NB4 (cell line): ENCODE measurements at places on chromosomes 13 and 19.

- DNase-seq: no peak
Measured at GRCh38 chr13:21232599-21232998, 56.1 kb downstream of the MRPL57 start.

GRCh38 chr13:97191615-97192014 lies 30.5 kb upstream of the MBNL2 start:
- no peak for DNase-seq

DNA sequence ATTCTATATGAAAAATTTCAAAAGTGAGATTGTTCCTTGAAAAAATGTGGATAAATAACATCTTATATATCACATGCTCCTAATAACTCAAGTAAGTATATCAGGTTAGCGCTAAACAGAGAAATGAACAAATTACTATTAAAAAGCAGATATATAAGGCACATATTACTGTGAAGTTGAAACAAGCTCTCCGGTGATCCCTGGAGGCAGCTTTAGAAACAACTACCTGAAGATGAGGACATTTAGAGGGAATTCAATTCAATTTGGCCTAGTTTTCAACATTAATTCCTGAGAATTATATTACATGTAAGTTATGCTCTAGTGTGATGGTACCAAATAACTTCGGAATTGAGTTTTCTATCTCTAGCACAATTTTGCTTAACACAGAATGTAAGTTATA lies 1373.6 kb upstream of the SPRY2 start:
- no peak for DNase-seq

DNA sequence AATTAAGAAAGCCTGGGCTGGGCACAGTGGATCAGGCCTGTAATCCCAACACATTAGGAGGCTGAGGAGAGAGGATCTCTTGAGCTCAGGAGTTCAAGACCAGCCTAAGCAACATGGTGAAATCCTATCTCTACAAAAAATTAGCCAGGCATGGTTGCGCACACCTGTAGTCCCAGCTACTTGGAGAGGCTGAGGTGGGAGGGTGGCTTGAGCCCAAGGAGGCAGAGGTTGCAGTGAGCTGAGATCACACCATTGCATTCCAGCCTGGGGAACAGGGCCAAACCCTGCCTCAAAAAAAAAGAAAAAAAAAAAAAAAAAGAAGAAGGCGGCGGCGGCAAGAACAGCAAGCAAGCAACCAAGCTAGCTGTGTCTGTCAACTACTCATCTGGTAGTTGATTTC lies 26.7 kb downstream of the TSC22D1 start:
- no peak for DNase-seq

DNA sequence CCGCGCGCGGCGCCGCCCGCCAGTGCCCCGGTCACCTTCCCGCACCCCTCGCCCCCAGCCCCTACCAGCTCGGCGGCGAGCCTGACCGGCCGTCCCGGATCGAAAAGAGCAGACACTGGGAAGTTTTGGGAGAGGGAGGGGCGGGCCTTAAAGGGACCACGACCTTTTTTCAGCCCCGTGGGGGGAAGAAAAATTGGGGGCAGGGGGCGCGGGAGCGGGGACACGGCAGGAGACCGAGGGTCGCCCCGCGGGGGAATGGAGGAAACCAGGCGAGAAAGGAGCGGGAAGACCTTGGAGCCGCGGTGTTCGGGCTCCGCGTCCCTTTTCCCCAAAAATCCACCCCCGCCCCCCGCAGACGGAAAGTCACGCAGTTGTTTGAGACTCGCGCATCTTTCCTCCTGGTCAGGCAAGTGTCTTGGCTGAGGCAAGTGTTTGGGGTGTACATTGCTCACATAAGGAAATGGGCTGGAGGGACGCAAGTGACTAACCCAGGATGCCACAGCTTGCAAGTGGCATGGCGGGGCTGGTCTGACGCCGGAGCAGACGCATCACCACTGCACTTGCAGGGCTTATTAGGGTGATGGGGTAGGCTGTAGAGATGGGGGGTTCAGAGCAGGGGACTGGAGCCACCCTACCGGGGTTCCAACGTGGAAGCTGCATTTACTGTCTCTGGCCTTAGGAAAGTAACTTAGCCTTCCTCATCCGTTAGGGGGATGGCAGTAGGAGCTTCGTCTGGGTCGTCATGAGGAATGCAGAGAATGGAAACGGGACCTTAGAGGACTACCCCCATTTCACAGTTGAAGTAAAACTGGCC lies 2.7 kb upstream of the HNRNPL start:
- DNase-seq: peak; percentile 77

GRCh38 chr13:112575675-112576074 lies 12.3 kb downstream of the TUBGCP3 start:
- DNase-seq: peak; percentile 23

- DNase-seq: no peak
Measured at GRCh38 chr13:54953786-54954185, 1925.2 kb downstream of the OLFM4 start.

DNA sequence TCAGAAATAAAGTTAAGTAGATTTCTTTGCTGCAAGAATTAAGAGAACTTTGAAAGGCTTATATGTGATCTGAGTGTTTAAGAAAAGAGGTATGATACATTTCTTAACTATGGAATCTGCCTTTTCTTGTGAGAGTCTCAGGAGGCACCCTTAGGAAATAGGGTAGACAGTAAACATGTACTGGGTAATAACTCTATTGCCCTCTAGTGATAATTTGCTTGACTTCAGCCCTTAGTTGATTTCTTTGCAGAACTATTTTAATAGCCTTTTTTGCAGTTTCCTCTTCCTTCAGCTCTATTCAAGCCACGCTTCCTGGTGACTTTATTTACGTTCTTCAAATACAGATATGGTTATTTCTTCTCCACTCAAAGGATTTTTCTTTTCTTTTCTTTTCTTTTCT lies 37.0 kb upstream of the CCNA1 start:
- DNase-seq: peak; percentile 77

- DNase-seq: no peak
Measured at GRCh38 chr19:1164684-1165531, 9.2 kb downstream of the SBNO2 start.

- DNase-seq: no peak
Measured at GRCh38 chr13:29487466-29488454, 107.7 kb downstream of the SLC7A1 start.

DNA sequence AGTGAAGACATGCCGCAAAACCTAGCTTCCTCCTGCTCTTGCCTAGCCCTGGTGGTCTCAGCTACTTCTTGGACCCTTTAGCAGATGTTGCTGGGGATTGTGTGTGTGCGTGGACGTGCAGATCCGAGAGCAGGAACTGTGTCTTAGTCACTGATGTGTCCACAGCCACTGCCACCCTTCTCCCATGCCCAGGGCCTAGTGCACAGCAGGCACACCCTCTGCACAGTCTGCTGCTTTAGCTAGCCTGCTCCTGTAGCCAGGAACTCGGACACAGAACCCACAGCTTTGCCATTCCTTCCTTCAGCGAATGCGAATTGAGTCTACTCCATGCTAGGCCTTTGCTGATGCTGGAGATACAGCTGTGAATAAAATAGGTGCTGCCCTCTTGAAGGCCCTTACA lies 2.3 kb downstream of the CLPTM1 start:
- DNase-seq: no peak

- DNase-seq: no peak
Measured at GRCh38 chr19:4983346-4984105, 14.6 kb downstream of the KDM4B start.

DNA sequence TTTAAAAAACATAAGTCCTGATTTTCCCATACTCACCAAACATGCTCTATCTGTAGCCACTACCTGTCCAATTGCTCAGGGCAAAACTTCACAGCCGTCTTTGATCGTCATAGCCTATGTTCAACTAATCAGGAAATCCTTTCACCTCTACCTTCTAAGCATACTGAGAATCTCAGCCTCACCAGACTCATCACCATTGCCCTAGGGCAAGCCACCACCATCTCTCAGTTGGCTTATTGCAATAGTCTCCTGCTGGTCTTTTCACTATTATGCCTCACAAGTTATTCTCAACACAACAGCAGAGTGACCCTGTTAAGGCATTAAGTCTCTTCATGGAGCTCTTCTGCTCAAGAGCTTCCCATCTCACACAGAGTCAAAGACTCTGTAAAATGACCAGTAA lies 260.4 kb upstream of the MAB21L1 start:
- DNase-seq: no peak

DNA sequence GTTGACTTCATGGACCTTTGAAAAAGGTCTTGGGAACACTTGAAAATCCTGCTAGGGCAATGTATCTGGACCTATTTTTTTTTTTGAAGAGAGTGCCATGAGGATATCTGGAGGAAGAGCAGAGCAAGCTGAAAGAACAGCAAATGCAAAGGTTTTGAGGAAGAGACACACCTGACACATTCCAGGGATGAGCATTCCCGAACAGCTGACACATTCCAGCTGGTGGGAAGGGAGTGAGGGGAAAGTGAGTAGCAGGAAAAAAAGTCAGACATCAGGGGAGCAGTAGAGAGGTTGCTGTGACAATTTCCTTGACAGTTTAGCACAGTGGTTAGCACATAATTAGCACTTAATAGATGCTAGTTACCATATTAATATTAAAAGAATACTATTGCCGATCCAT lies 14.7 kb downstream of the DGKH start:
- DNase-seq: no peak

DNA sequence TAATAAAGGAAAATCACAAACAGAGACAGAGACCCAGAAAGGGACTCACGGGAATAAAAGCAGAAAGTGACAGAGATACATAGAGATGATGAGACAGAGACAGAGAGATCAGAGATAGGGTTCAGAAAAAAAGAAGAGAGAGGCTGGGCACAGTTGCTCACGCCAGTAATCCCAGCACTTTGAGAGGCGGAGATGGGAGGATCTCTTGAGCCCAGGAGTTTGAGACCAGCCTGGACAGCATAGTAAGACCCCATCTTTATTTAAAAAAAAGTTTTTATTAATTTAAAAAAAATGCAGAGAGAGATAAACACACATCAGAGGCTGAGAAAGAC lies 19.4 kb upstream of the FOSB start:
- no peak for DNase-seq

DNA sequence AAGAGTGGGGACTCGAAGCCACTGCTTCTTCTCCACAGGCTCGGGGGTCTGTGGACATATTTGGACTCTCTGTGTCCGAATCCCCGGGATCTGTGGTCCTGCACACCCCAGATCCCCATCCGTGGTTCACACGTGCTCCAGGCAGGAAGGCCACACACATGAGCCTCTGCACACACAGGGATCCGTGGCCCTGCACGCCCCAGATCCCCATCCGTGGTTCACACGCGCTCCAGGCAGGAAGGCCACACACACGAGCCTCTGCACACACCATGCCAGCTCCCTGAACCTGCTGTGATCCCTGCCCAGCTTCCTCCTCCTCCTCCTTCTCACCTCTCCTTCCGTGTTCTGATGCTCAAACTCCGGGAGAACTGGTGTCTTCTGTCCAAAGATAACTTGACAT lies 3.1 kb downstream of the TEX29 start:
- DNase-seq: no peak

DNA sequence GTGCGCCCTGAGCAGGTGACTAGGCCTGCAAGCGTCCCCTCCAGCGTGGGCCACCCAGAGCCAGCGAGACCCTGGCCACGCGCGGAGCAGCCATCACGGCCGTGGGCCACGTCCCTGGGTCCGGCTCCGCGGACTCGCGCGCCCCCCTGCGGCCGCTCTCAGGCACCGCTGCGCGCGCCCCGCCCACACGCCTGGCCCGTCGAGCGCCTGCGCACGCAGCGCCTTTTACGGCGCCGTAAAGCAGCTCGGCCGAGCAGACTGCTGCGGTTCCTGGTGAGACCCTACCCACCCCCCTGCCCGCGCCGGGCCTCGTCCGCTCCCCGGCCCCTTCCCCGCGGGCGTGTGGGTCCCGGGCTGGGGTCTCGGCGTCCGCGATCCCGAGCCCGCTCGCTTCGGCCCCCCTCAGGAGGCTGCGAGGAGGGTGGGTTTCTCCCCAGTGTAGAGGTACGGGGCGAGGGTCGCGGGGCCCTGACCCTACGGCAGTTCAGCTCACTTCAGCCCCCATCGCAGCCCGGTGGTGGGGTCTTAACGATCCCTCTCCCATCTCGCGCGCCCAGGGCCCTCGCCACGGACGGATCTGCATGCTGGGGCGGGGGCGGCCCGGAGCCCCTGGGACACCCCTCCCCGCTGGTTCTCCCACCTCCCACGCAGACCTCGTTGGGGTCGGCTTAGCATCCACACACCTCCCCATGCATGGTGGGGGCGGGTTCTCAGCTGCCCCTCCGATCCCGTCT lies at the start of gene TRAPPC5:
TRAPPC5 (plus strand) TSS at position 228 of the 734 bp plus-strand sequence. CDS start 1,421 bp downstream, outside the sequence.
- peak; percentile 91 for DNase-seq

- no peak for DNase-seq
Measured at GRCh38 chr19:399370-399769, 9.6 kb downstream of the C2CD4C start.

DNA sequence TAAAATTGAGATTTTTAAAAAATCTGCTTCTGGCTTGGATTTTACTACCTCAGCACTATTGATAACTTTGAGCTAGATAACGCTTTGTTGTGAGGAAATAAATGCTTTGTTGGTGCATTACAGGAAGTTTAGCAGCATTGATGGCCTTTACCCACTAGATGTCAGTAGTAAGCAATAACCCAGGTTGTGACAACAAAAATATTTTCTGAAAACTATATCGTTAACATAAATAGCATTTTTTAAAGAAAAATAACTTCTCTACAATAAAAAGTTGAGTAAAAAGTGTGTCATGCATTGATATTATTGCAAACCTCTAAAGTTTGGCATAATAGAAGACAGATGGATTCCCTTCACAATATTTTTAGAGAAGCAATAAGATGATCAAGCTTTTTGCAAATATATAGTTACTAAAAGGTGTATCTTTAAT lies 1246.5 kb downstream of the UQCRFS1 start:
- DNase-seq: peak; percentile 4

GRCh38 chr13:40472427-40473220 lies 193.8 kb downstream of the FOXO1 start:
- DNase-seq: peak; percentile 78

GRCh38 chr13:100131863-100132574 lies 43.1 kb downstream of the PCCA start:
- peak; percentile 90 for DNase-seq

DNA sequence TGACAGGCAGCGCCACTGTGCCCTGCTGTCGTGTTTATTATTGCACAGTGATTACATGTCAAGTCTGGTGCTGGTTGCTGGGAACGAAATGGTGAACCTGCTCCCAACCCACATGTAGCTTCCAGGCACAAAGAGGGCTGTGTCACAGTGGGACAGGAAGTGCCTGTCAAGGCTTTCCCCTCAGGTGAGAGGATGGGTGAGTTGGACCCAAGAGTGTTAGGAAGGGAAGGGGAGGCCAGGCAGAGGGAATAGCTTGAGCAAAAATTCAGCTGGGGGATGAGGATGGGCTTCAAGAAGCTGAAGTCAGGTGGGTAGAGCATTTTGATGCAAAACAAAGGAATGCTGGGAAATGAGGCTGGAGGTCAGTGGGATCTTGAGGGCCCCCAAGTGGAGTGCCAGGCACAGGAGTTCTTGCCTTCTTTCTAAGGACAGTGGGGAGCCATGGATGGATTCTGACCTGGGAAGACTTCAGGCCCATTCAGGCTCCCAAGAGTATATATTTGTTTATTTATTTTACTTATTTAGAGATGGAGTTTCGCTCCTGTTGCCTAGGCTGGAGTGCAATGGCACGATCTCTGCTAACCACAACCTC lies 8.5 kb upstream of the QTRT1 start:
- peak; percentile 50 for DNase-seq

- peak; percentile 87 for DNase-seq
Measured at GRCh38 chr13:51814825-51815650, 11.1 kb upstream of the DHRS12 start.
